Pericardium fibroblast (primary cell): ENCODE measurements at places on chromosomes 5 and 9. TPM values are rescaled to one million over a fixed set of nuclear protein-coding genes. Genes with fewer than 3 reads are reported as not detected.

Gene TCF7
- total RNA-seq: 0.09 and 0.23 TPM in 2 replicates

Gene INVS
- 19.8 and 26.6 TPM in 2 replicates for total RNA-seq

Gene SPRY4
- total RNA-seq: 4.3 and 22.5 TPM in 2 replicates

Gene CAMK2A
- not detected in 2 replicates for total RNA-seq

Gene MSMP
- total RNA-seq: not detected in 2 replicates

Gene PKD2L2
- total RNA-seq: not detected in 2 replicates

Gene AJM1
- 2.0 TPM in 2 replicates for total RNA-seq
